ENCODE measurements at places on chromosomes 6 and 20. TPM values are rescaled to one million over a fixed set of nuclear protein-coding genes. Genes with fewer than 3 reads are reported as not detected.

- H3K36me3 ChIP-seq = peaks cover 44% of the 10 kb centered on the region
- H3K4me3 ChIP-seq = no peak overlapping the region
- H3K4me1 ChIP-seq = peaks cover 4% of the 10 kb centered on the region
- no peak for DNase-seq
- H3K27me3 ChIP-seq = no peaks in the 10 kb centered on the region
These were observed 59.5 kb downstream of the NINL start for GRCh38 chr20:25525867-25526266.

GRCh38 chr20:24917056-24917455, 32.0 kb upstream of the CST7 start:
- H3K36me3 ChIP-seq = no peaks in the 10 kb centered on the region
- peak; percentile 29 for DNase-seq
- no peak overlapping the region for H3K4me3 ChIP-seq
- H3K27ac ChIP-seq = no peak overlapping the region

DNA sequence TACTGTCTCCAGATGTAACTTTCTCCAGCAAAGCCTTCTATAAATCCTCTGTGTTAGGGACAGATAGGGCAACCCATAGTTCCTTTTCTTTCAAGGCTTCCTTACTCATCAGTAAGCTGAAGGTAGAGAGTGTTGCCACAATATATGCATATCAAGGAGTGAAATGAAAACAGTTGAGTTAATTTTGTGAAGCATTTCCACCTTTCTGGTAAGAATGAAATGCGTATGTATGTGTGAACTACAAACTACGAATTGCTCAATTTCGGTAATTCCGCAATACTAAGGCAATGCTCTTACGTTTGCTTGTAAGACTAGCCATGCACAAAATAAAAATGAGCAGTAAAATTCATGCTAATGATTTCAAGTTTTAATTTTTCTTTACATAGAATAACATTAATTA, 61.2 kb upstream of the HBS1L start:
- H3K4me3 ChIP-seq = no peak overlapping the region
- peaks cover 12% of the 10 kb centered on the region for H3K27me3 ChIP-seq
- no peaks in the 10 kb centered on the region for H3K4me1 ChIP-seq
- no peaks in the 10 kb centered on the region for H3K36me3 ChIP-seq

GRCh38 chr6:166798652-166799051, 157.7 kb downstream of the RNASET2 start:
- no peaks in the 10 kb centered on the region for H3K36me3 ChIP-seq
- H3K27ac ChIP-seq = no peak overlapping the region
- no peak overlapping the region for H3K4me3 ChIP-seq
- H3K27me3 ChIP-seq = no peaks in the 10 kb centered on the region

GRCh38 chr20:3595541-3595940, 67.7 kb downstream of the GFRA4 start:
- DNase-seq = no peak
- peaks cover 11% of the 10 kb centered on the region for H3K36me3 ChIP-seq
- no peaks in the 10 kb centered on the region for H3K4me1 ChIP-seq
- H3K27ac ChIP-seq = no peak overlapping the region
- no peak overlapping the region for H3K4me3 ChIP-seq
- no peaks in the 10 kb centered on the region for H3K27me3 ChIP-seq

DNA sequence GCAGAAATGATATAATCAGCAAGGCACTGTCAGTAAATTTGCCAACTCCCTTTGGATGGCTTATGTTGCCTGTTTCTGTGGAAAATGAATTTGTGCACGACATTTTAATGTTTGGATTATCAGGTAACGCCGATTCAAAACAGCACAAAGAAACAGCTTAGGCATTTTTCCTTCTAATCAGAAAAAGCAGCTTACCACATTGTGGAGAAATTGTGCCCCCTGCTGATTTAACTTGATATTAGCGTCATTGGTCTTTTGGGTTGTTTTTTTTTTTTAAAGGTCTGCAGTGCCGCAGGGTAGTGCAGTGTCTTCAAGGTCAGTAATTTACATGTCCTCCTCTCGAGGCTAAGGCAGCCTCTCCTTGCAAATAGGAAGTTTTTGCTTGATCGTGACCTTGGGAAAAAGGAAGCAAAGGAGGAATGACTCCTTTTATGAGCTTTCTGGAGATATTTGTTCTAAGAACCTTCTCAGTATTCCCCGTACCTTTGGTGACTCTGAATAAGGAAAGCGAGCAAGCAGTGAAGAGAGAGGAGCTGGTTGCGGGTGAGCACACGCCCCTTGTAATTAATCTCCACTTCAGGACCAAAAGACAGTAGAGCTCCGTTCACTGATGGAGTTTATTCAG, 79.1 kb downstream of the ELOVL4 start:
- H3K4me1 ChIP-seq = peaks cover 23% of the 10 kb centered on the region
- H3K27me3 ChIP-seq = no peaks in the 10 kb centered on the region
- H3K4me3 ChIP-seq = peak overlapping the region; percentile 80
- H3K36me3 ChIP-seq = no peaks in the 10 kb centered on the region

GRCh38 chr6:14985366-14985765, 260.5 kb upstream of the JARID2 start:
- no peaks in the 10 kb centered on the region for H3K27me3 ChIP-seq
- no peak overlapping the region for H3K27ac ChIP-seq
- no peak overlapping the region for H3K4me3 ChIP-seq
- peaks cover 21% of the 10 kb centered on the region for H3K4me1 ChIP-seq
- no peaks in the 10 kb centered on the region for H3K36me3 ChIP-seq
- no peak for DNase-seq

DNA sequence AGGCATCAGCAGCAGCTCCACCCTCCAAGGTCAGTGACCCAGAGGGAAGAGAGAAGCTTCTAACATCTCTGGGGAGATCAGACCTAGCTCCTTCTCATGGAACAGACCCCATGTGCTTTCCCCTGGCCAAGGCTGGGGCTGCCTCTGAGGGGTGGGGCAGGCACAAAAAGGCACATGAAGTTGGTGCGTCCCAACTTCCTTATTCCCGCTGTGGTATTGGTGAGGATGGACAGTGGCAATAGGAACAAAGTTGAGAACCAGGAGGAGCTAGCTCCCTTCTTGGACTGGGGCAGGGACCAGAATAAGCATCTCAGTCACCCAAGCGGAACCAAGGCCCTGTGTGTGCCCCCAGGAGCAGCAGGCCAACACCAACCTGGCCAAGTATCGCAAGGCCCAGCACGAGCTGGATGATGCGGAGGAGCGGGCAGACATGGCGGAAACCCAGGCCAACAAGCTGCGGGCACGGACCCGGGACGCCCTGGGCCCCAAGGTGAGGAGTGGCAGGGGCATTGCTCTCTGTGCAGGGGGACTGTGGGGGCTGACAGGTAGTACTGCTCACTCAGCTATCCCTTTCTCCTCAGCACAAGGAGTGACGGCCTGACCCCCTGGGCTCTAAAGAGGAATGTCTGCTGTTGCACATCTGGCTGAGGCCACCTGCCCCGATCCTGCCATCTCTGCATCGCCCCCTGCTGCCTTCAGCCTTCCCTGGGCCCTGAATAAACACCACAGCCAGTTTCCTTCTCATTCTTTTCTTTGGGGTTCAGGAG, 46.1 kb downstream of the MYH7B start:
- H3K4me3 ChIP-seq = no peak overlapping the region
- no peak overlapping the region for H3K27ac ChIP-seq
- no peak for DNase-seq

GRCh38 chr6:97316978-97317377, 34.0 kb upstream of the MMS22L start:
- no peaks in the 10 kb centered on the region for H3K27me3 ChIP-seq
- no peak for DNase-seq
- H3K36me3 ChIP-seq = no peaks in the 10 kb centered on the region

- peaks cover 38% of the 10 kb centered on the region for H3K4me1 ChIP-seq
- peak overlapping the region; percentile 98 for H3K4me3 ChIP-seq
- DNase-seq = no peak
These were observed 1.3 kb downstream of the ZKSCAN3 start for GRCh38 chr6:28351087-28351486.

GRCh38 chr6:15249371-15250019, 3.6 kb downstream of the JARID2 start:
- peak overlapping the region; percentile 97 for H3K4me3 ChIP-seq
- H3K27ac ChIP-seq = peak overlapping the region; percentile 98
- peaks cover 48% of the 10 kb centered on the region for H3K4me1 ChIP-seq
- H3K36me3 ChIP-seq = peaks cover 6% of the 10 kb centered on the region
- DNase-seq = no peak
- H3K27me3 ChIP-seq = no peaks in the 10 kb centered on the region

GRCh38 chr6:156651486-156651885, 125.7 kb upstream of the ARID1B start:
- H3K27ac ChIP-seq = no peak overlapping the region
- H3K27me3 ChIP-seq = peaks cover 3% of the 10 kb centered on the region
- DNase-seq = no peak

DNA sequence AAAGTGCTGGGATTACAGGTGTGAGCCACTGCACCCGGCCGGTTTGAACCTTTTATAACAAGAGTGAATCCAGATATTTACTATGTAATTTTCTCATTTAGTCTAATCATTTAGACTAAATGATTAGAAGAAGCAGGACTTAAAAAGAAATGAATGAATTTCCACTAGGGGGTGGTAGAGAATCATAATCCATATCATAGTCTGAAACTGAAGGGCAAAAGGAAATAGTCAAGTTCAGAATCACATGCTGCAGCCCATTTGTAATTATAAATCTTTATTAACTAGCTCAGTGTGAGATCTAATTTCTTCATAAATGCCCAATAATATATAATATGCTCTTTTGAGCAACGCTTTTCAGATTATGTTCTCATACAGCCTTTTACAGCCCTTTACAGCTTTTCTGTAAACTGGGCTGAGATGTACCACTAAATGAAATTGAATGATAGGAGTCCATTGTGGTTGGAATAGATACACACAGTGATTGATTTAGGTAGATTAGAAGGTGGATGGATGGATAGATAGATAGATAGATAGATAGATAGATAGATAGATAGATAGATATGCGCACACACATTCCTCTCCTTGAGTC, 31.8 kb downstream of the PSMB9 start:
- H3K4me3 ChIP-seq = no peak overlapping the region
- no peak overlapping the region for H3K27ac ChIP-seq
- no peaks in the 10 kb centered on the region for H3K36me3 ChIP-seq

DNA sequence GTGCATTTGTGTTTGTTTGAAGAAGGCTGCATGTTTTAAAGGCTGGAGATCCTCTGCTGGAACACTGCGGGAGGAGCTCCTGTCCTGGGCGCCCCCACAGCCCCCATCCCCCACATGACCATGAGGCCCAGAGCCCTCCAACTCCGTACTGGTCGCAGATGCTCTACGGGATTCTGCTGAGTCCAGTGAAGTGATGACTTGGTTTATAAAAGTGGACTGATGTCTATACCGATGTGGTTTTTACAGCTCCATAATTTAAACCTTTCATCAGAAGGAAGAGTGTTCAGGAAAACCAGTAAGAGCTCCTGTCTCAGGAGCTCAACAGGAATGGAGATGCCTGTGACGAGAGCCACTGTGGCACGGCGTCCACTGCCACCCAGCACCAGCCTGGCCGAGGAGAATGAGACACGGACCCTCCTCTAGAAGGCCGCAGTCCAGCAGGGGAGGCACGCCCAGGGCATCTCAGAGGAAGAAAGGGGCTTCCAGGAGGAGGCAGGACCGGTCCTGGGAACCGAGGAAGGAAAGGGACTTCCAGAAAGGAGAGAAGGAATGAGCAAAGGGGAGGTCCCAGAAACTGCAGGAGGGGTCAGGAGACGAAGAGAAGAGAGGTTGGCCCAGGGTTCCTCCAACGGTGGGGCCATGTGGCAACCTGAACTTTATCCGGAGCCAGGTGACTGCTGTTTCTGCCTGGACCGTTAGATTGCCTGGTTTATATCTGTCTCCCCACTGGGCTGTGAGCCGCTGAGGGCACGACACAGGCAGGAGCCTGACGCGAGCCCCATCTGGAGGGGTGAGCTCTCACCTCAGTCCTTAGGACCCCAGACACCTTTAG, 26.9 kb downstream of the BFSP1 start:
- H3K27me3 ChIP-seq = peaks cover 3% of the 10 kb centered on the region
- no peaks in the 10 kb centered on the region for H3K36me3 ChIP-seq
- H3K27ac ChIP-seq = peak overlapping the region; percentile 85
- peak overlapping the region; percentile 91 for H3K4me3 ChIP-seq
- no peak for DNase-seq

GRCh38 chr6:1670711-1671462, 61.2 kb downstream of the FOXC1 start:
- DNase-seq = no peak
- H3K36me3 ChIP-seq = no peaks in the 10 kb centered on the region
- H3K4me1 ChIP-seq = peaks cover 45% of the 10 kb centered on the region
- H3K4me3 ChIP-seq = peak overlapping the region; percentile 63

- no peak overlapping the region for H3K4me3 ChIP-seq
- no peak for DNase-seq
- no peaks in the 10 kb centered on the region for H3K36me3 ChIP-seq
- H3K27ac ChIP-seq = no peak overlapping the region
- peaks cover 15% of the 10 kb centered on the region for H3K4me1 ChIP-seq
- H3K27me3 ChIP-seq = peaks cover 2% of the 10 kb centered on the region
These were observed 15.4 kb upstream of the KIAA1755 start for GRCh38 chr20:38275815-38276550.

DNA sequence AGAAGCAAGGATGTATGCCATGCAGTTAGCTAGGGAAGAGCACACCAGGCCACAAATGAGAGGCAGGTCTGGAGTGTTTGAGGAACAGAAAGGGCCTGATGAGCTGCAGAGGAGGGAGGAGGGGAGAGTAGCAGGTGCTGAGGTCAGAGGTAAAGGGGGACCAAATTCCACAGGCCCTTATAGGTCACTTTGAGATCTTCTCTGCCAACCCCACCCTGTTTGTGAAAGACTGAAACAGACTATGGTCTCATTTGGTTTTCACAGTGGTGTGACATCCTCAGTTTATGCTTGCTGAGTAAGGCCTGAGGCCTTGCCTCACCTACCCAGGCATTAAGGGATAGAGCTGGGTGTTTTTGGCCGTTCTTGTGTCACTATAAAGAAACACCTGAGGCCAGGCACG, 187.7 kb upstream of the MYLIP start:
- no peak overlapping the region for H3K4me3 ChIP-seq
- H3K27me3 ChIP-seq = no peaks in the 10 kb centered on the region
- DNase-seq = no peak
- peaks cover 11% of the 10 kb centered on the region for H3K4me1 ChIP-seq
- peaks cover 3% of the 10 kb centered on the region for H3K36me3 ChIP-seq

DNA sequence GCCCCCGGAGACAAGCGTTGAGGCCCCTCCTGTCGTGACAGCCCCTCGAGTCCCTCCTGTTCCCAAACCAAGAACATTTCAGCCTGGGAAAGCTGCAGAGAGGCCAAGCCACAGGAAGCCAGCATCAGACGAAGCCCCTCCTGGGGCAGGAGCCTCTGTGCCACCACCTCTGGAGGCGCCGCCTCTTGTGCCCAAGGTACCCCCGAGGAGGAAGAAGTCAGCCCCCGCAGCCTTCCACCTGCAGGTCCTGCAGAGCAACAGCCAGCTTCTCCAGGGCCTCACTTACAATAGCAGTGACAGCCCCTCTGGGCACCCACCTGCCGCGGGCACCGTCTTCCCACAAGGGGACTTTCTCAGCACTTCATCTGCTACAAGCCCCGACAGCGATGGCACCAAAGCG, 72.4 kb downstream of the SERAC1 start:
- no peaks in the 10 kb centered on the region for H3K4me1 ChIP-seq
- no peak overlapping the region for H3K4me3 ChIP-seq
- no peaks in the 10 kb centered on the region for H3K27me3 ChIP-seq
- peaks cover 24% of the 10 kb centered on the region for H3K36me3 ChIP-seq
- no peak for DNase-seq

The DTD1 gene
- 20.9 TPM for total RNA-seq

The CASS4 gene
- 0.38 TPM for total RNA-seq

The WFDC10B gene
- total RNA-seq = not detected

The PLA2G7 gene
- total RNA-seq = 1.2 TPM

The EFCAB8 gene
- 0.07 TPM for total RNA-seq

The CRIP3 gene
- total RNA-seq = 1.1 TPM

The VAPB gene
- total RNA-seq = 58.9 TPM

The FLRT3 gene
- 75.7 TPM for total RNA-seq

The TENT5A gene
- 50.9 TPM for total RNA-seq
